ENCODE measurements at places on chromosomes 6 and 20.

- DNase-seq, result no peak
Measured at GRCh38 chr6:148735989-148736388, 10.8 kb upstream of the UST start.

- DNase-seq, result no peak
Measured at GRCh38 chr6:168354338-168354737, 34.8 kb upstream of the DACT2 start.

GRCh38 chr20:51077686-51078060 lies 54.8 kb upstream of the KCNG1 start:
- DNase-seq, result no peak

GRCh38 chr20:51763965-51764602 lies 4.1 kb downstream of the ATP9A start:
- no peak for DNase-seq
